ENCODE measurements at places on chromosomes 2 and 18.

GRCh38 chr18:2914881-2915240 lies 68.1 kb downstream of the EMILIN2 start:
- no peak for DNase-seq

DNA sequence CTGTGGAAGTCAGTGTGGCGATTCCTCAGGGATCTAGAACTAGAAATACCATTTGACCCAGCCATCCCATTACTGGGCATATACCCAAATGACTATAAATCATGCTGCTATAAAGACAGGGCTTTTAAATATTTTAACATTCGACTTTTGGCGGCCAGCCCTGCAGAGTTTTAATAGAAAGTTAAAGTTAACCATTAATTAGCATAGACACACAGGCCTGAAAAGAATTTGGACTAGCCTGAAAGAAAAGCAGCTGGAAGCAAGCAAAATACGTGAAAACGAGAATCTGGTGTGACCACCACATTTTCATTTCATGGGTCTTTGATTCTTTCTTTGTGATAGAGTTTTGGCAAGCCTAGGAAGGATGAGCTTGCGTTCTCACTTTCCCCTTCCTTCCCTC lies 184.0 kb downstream of the SCG2 start:
- DNase-seq: no peak

GRCh38 chr2:37588316-37588777 lies 83.1 kb downstream of the CDC42EP3 start:
- DNase-seq: no peak

GRCh38 chr18:31659576-31660177 lies 24.7 kb downstream of the B4GALT6 start:
- no peak for DNase-seq

DNA sequence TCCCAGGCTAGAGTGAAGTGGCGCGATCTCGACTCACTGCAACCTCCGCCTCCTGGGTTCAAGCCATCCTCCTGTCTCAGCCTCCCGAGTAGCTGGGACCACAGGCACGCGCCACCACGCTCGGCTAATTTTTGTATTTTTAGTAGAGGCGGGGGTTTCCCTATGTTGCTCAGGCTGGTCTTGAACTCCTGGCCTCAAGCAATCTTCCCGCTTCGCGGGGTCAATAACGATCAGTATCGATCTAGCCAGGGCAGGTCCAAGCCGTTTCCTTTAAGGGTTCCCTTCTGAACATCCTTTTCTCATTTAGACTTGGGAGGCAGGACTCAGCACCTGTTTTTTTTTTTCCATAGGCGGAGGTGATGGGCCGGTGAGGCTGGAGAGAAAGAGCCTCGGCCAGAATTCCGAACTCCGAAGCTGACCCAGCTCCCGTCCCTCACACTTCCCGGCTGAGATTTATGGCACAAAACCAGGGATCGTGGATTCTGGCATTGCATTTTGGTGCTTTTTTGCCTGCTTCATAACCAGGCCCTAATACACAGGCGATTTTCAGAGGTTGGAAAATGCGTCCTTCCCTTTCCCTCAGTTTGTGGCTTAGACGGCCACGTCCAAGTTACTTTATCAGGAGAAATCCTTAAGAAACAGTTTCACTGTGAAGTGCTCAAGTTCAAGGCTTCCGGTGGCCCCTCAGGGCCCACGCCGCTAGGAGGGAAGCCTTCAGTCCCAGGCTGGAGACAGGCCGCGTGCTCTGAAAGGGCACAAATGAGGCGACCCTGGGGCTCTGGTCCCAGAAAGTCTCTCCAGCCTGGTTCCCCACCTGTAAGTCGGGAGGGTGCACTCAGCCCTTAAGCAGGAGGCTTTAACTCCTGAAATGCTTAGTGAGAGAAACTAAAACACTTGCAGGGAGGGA lies 998 bp upstream of the SLC66A3 start:
- DNase-seq: no peak

DNA sequence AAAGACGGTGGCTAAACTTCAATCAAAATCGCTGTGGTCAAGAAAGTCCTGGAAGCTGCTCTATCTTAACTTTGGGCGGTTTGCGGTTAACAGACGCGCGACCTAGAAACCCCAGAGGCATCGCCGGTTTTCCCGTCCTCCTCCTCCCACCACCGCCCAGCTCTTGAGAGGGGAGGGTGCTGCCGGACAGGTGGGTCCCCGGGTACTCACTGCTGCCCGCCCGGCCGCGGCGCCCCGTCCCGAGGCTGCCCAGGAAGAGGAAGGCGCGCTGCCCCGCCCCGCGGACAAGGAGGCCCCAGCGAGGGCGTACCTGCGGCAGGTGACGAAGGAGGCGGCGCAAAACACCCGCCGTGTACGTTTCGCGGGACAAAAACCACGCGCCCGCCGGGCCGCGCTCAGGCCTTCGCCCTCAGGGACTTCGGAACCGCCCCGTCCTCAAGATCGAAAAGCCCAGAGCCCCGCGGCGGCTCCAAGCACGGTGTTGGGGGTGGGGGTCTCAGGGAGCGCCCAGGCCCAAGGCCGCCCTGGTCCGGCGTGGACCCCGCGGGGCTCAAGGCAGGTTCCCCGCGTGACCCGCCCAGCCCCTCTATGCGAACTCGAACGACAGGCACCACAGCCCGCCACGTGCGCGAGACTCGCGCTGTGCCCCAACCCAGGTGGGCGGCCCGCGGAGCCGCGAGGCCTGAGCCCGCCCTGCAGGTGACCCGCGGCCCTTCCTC lies at the start of gene SH3YL1:
Gene SH3YL1 (minus strand): TSS at position 259 of the 719 bp plus-strand sequence. CDS start 48 bp downstream, at position 211.
- DNase-seq: no peak

DNA sequence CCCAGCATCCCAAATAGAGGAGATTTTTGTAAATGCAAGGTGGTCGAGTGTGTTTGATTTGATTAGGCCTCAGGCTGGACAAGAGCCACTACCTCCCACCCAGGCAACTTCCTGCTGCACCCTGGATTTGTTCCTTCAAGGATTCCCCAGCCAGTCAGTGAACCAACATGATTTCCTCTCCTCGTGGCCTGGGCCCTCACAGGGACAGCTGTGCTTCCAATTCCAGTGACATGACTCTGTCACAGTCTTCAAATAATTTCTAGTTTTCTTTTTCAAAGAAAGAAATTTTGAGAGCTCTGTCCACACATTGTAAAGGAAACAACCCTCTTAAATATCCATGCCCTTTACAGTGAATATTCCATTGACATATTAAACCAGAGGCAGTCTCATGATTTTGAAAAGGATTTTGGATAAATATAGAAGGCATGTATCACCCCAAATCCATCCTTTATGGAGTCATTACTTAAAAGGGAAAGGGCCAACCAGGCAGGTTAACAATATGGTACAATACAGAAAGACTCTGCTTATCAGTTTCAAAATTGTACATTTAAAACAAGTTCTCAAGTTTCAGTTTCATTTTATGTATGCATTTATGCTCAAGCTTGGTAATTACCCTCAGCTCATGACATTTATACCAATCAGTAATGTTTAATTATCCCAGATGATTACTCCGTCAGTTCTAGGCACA lies 121.3 kb upstream of the FOSL2 start:
- DNase-seq: no peak

DNA sequence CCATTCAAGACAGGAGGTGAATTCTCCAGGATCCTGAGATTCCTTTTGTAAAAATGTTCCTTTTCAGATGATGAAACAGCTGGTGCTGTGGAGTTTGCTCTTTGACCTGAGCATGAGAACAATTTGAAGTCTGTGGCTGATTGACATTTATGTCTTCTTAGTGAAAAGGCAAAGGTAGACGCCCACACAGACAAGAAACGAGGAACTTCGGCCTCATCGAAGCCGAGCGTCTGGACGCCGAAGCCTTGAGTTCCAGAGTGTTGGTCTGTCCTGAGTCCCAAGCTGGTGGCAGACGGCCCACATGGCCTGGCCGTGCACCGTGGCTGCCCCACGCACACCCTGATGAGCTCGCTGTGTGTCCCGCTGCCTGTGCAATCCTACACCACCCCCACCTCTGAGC lies 20.7 kb upstream of the SNTG2 start:
- DNase-seq: no peak

DNA sequence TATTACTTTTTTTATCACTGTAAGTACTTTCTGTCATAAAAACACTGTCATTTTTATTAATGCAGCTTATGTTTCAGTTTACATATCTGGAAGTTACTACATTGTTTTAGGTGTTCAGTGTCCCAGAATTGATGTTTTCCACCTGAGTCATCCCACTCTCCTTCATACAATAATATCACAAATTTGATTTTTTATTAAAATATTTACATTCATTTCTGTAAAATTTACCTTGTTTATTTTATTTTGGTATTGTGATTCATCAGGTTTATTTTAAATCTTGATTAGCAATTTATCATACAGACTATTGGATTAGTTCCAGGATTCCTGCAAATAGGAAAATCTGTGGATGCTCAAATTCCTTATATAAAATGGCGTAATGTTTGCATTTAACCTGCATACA lies 1662.9 kb downstream of the SUCLG1 start:
- no peak for DNase-seq

DNA sequence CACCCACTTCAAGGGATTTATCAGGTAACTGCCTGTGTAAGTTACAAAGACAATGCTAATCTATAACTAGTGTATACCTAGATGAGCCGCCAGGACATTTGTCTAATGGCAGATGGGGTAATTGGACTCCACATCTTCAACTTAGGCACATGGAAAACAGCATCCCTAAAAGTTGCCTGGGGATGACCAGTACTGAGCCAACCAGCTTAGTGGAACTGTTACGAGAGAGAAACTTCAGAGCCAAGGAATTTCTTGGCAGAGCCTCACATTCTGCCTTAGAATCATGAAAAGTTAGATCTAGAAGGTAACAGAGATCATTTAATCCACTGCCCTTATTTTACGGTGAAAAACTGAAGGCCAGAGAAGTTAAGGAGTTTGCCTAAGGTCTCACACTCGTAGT lies 15.5 kb upstream of the CLASP1 start:
- no peak for DNase-seq

GRCh38 chr2:150449856-150450255 lies 37.6 kb downstream of the RND3 start:
- no peak for DNase-seq
